ENCODE measurements at places on chromosomes 4 and X. TPM values are rescaled to one million over a fixed set of nuclear protein-coding genes. Genes with fewer than 3 reads are reported as not detected.

The CDS1 gene
- 0.78 TPM for total RNA-seq

The DNAAF6 gene
- total RNA-seq = not detected

The MTNR1A gene
- 0.33 TPM for total RNA-seq

The MGAT4D gene
- not detected for total RNA-seq

The EMCN gene
- total RNA-seq = not detected

The PCSK1N gene
- total RNA-seq = 42.9 TPM

The GAGE1 gene
- not detected for total RNA-seq

The THOC2 gene
- 46.1 TPM for total RNA-seq

The MAGEA2B gene
- not detected for total RNA-seq

The KIT gene
- total RNA-seq = not detected

The GATA1 gene
- not detected for total RNA-seq

Measured in A549 treated with CORT108297 at 1 μM for 4 hours (cell line).